Fibroblast of villous mesenchyme (primary cell): ENCODE measurements at places on chromosomes 3 and 15. TPM values are rescaled to one million over a fixed set of nuclear protein-coding genes. Genes with fewer than 3 reads are reported as not detected.
A peak's percentile ranks its signal among the peaks of the same experiment; 100 is the strongest.

The KNL1 gene
- 12.9 and 22.9 TPM in 2 replicates for total RNA-seq

DNA sequence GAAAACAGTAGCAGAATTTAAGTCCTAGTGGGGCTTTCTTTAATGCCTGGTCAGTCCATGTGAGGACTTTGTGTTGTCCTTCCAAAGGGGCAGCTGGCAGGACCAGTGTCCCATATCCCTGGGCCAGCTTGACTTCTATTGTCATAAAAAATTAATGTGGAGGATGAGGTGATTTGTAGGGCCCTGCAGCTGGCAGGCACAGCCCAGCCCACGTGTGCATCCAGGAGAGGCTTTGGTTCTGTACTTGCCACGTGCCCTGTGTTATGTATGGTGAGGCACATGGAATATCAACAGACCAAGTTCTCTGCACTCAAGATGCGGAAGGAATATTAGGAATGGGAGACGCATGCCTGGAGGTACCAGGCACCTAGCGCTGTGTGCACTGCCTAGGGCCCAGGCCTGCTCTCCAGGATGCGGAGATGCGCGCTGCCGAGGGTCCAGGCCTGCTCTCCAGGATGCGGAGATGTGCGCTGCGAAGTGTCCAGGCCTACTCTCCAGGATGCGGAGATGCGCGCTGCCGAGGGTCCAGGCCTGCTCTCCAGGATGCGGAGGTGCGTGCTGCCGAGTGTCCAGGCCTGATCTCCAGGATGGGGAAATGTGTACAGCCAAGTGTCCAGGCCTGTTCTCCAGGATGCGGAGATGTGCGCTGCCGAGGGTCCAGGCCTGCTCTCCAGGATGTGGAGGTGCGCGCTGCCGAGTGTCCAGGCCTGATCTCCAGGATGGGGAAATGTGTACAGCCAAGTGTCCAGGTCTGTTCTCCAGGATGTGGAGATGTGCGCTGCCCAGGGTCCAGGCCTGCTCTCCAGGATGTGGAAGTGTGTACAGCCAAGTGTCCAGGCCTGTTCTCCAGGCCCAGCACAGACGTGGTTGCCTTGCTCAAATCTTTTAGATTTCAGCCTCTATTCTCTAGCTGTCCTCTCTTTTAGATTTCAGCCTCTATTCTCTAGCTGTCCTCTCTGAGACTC lies 183.3 kb upstream of the ROPN1 start:
- DNase-seq: no peak

The ASB14 gene
- total RNA-seq: not detected in 2 replicates

DNA sequence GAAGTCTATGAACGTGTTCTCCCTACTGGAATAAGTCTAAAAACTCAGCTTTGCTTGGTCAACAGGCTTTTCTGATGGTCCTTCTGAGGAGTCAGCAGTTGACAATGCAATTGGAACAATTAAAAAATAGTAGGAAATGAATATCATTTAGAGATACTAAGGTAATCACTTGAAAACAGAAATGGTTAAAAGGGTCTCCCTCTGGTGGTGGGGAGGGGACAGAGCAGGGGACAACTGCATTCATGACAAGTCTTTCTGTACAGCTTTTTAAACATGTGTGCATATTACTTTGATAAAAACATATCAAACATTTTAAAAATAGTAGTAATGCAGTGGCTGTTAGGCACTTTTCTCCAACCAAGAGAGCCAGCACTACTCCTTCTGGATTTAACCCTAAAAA lies 119.9 kb upstream of the FHIT start:
- DNase-seq: peak; percentile 3

The SKIL gene
- total RNA-seq: 95.9 and 96.3 TPM in 2 replicates

The HYAL1 gene
- 1.6 and 2.6 TPM in 2 replicates for total RNA-seq

The GOLGA6L4 gene
- total RNA-seq: 1.3 TPM in 2 replicates

The SOX14 gene
- not detected in 2 replicates for total RNA-seq

The LIPH gene
- under 0.01 TPM in 2 replicates for total RNA-seq

DNA sequence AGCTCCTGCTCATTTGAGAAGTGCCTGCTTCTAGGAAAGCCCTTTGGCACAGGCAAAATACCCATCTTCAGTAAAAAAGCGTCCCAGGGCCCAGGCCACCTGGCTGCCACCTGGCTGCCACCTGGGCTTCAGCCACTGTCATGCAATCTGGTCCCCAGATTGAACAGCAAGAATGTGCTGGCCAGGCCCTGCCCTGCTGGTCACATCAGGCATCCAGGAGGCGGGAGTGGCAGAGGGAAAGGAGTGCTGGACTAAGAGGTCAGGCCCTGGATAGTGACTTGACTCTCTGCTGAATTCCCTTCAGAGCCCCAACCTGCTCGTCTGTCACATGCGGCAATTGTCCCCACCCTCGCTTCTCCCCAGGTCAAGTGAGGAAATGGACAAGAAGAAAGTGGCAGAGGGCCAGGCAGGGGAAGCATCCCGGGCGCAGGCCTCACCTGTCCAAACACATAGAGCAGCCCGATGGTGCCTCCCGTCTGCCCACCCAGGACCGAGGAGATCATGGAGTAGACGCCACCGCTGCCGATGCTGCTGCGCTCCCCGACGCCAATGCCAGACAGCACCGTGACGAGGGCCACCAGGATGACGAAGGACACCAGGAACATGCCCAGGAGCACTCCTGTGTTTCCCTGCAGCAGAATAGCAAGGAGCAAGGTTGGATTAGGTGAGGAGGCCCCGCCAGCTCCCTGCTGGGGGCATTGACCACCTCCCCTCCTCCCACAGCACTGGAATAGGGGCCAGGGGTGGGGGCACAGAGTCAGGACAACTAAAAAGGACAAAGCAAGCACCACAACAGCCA lies 25.5 kb downstream of the SLC12A8 start:
- no peak for DNase-seq

- DNase-seq: peak; percentile 2
Measured at GRCh38 chr3:10804183-10804648, 11.8 kb upstream of the SLC6A11 start.

- peak; percentile 62 for DNase-seq
Measured at GRCh38 chr3:141877911-141878310, 1.5 kb downstream of the ATP1B3 start.

The FAM131A gene
- total RNA-seq: 13.9 and 17.3 TPM in 2 replicates

The SLC35G2 gene
- total RNA-seq: 5.8 and 17.3 TPM in 2 replicates
